Diencephalon (tissue), 1 donor: ENCODE measurements at places on chromosomes 3 and 15. TPM values are rescaled to one million over a fixed set of nuclear protein-coding genes. Genes with fewer than 3 reads are reported as not detected.

Gene CTNNB1
- 1,197 TPM for total RNA-seq

Gene COL7A1
- 3.5 TPM for total RNA-seq

Gene P2RY12
- 56.5 TPM for total RNA-seq

Gene ZNF774
- 8.3 TPM for total RNA-seq

Gene PLS1
- 4.6 TPM for total RNA-seq

Gene CAMP
- not detected for total RNA-seq

Gene RFT1
- 11.3 TPM for total RNA-seq

Gene LSMEM2
- 1.2 TPM for total RNA-seq

Gene DTX3L
- 6.7 TPM for total RNA-seq

Gene SNX4
- total RNA-seq = 84.7 TPM

Gene TMEM212
- not detected for total RNA-seq

Gene ZNF639
- 80.5 TPM for total RNA-seq

Gene C2CD4A
- under 0.01 TPM for total RNA-seq

Gene SGO1
- total RNA-seq = 3.5 TPM

Gene PROK2
- total RNA-seq = 5.5 TPM

Gene GALNT15
- 5.8 TPM for total RNA-seq

Gene SPINK8
- total RNA-seq = not detected

Gene GXYLT2
- total RNA-seq = 6.0 TPM

Gene CIDEC
- total RNA-seq = not detected

Gene ARNT2
- 73.4 TPM for total RNA-seq

Gene GP9
- not detected for total RNA-seq

Gene UACA
- 22.4 TPM for total RNA-seq

Gene CPNE4
- 51.4 TPM for total RNA-seq

Gene CASR
- 0.69 TPM for total RNA-seq

Gene EFL1
- total RNA-seq = 27.5 TPM

Gene GOLGA6D
- total RNA-seq = not detected

Gene GOLGA8B
- 46.4 TPM for total RNA-seq

Gene TBC1D5
- total RNA-seq = 114 TPM

Gene TMCO5A
- total RNA-seq = not detected

Gene GPR15
- total RNA-seq = not detected

Gene ACAD11
- total RNA-seq = 34.6 TPM

Gene CCR3
- total RNA-seq = not detected

Gene SKOR1
- 0.69 TPM for total RNA-seq

Gene NLGN1
- 99.4 TPM for total RNA-seq

Gene SI
- total RNA-seq = under 0.01 TPM

Gene SLC2A2
- not detected for total RNA-seq

Gene STAC
- total RNA-seq = 13.8 TPM

Gene CACNA1D
- total RNA-seq = 30.9 TPM

Gene JAGN1
- total RNA-seq = 20.1 TPM

Gene KNG1
- not detected for total RNA-seq

Gene OXSM
- total RNA-seq = 11.1 TPM

Gene SETMAR
- 35.8 TPM for total RNA-seq

Gene ISL2
- total RNA-seq = not detected

Gene SNTN
- total RNA-seq = 2.3 TPM

Gene GREM1
- total RNA-seq = under 0.01 TPM

Gene IGSF10
- 4.8 TPM for total RNA-seq
